ENCODE measurements at places on chromosomes 16 and 17.

DNA sequence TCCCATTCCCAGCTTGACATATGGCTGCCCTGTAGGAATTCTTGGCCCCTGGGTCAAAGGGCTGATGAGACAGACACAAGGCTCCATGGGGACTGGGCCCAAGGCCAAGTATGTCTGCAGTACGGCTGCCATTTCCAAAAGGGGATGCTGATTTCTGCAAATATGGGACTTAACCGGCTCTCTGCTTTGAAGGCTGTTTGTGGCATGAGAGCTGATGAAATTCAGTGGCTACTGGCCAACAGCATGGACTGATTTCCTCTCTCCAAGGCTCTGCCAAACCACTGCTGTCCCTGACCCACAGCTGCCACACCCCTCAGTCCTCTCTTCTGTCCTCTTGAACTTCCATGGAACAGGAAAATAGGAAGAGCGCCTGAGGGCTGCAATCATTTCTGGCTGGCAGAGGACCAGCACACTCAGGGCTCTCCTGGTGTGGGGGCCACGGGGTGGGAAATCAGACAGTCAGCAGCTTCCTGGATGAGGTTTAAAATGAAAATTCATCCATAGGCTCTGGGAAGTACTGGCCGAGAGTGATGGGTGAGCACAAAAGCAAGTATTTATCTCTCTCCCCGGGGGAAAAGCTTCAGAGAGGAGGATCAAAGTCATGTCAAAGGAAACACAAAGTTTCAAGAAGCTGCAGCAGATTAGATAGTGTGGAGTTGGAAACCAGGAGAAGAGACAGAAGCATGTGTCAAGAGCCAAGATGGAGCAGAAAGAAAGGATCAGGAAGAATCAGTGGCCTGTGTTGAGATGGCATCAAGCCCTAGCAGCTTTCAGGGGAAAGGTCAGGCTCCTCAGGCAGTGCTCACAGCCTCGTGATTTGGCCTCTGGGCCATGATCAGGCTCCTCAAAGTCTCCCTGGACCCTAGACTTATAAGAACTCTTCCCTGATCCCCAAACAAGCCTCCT lies 64.1 kb upstream of the SREBF1 start:
- no peak for DNase-seq

DNA sequence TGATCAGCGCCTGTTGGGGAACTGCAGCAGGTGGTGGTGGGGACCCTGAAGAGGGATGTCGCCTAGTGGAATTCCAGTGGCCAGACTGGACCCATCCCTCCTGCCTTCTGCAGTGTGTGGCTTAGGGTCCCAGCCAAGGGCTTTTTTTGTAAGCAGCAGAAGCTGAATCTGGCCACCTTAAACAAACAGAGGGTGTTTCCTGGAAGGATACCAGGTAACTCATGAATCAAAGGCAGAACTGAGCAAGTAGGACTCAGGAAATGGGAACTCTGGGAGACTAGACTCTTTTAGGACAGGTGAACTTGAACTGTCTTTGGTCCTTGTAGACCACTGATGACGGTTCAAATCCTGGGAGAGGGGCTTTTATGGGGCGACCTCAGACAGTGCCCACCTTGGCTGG lies 124.0 kb downstream of the ABCC6 start:
- DNase-seq: no peak

GRCh38 chr16:67150047-67150832 lies 558 bp downstream of the B3GNT9 start:
- DNase-seq: no peak

DNA sequence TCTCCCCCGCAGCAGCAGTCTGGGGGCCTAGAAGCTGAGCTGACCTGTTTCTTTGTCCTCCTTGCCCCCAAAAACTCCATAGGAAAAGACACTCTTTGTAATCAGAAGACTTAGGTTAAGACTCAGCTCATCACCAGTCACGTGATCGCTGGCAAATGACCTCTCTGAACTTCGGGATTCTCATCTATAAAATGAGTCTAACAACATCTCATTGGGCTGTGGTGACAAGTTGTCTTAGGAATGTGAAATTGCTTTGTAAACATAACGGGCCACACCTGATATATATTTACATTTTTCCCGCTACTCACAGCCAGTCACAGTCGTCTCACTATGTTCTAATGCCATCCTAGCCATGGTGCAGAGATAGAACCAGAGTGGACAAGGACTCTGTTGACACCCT lies 86.0 kb upstream of the LHX1 start:
- DNase-seq: no peak

DNA sequence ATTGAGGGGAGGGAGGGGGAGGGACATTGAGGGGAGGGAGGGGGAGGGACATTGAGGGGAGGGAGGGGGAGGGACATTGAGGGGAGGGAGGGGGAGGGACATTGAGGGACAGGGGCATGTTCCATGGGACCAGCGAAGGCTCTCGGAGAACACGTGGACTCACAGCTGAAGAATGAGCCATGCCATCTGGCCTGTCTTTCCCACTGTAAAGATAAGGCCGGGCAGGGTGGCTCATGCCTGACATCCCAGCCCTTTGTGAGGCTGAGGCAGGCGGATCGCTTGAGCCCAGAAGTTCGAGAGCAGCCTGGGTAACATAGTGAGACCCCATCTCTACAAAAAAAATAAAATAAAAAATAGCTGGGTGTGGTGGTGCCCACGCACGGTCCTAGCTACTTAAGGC lies 32.5 kb downstream of the RPH3AL start:
- no peak for DNase-seq

DNA sequence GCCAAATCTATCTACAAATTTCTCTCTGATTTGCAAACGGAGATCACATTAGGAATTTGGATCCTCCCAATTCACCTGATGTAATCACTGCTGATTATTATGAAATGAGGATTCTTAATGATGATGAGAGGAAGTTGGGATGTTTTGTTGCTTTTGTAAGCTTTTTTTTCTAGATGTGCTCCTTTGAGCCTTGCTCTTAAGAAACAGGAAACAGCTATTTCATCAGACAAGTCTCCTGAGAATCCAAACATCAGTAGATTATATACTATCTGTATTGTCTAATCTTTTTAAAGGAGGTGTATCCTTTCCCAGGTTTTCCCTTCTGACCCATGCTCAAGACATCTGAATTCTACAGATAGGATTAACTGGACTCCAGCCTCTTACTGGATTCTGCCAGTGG lies 73.3 kb downstream of the KIF2B start:
- DNase-seq: no peak

- no peak for DNase-seq
Observed at GRCh38 chr17:81126281-81127132, 38.8 kb upstream of the PVALEF start.

GRCh38 chr17:73304438-73304837 lies 7.4 kb downstream of the CDC42EP4 start:
- no peak for DNase-seq

GRCh38 chr16:918741-919657 lies 51.8 kb downstream of the LMF1 start:
- DNase-seq: no peak

- no peak for DNase-seq
Observed at GRCh38 chr17:79671085-79671694, 59.6 kb upstream of the ENPP7 start.

DNA sequence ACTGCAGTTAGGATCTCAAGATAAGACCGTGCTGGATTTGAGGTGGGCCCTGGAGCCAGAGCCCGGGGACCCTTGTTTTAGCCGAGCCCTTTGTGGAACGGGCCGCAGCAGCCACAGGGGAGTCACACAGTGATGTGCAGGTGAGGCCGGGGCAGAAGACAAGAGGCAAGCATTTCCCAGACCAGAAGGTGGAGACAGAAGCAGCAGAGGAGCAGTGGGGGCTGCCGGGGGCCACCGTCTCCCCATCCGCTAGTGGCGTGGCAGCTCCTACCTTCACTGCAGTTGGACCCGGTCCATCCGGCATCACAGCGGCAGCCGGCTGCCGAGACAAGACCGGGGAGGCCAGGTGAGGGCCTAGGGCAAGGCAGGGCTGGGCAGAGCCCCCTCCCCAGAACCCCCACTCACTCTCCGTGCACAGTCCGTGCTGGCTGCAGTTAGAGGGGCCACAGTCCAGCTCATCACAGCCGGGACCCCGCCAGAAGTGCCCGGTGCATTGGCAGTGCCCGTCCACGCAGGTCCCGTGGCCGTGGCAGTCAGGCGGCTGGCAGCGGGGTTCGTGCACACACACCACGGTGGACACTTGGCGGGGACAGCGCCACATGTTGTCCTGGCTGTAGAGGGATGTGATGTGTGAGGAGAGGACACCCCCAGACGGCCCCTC lies 6.0 kb downstream of the NAGPA start:
- no peak for DNase-seq

DNA sequence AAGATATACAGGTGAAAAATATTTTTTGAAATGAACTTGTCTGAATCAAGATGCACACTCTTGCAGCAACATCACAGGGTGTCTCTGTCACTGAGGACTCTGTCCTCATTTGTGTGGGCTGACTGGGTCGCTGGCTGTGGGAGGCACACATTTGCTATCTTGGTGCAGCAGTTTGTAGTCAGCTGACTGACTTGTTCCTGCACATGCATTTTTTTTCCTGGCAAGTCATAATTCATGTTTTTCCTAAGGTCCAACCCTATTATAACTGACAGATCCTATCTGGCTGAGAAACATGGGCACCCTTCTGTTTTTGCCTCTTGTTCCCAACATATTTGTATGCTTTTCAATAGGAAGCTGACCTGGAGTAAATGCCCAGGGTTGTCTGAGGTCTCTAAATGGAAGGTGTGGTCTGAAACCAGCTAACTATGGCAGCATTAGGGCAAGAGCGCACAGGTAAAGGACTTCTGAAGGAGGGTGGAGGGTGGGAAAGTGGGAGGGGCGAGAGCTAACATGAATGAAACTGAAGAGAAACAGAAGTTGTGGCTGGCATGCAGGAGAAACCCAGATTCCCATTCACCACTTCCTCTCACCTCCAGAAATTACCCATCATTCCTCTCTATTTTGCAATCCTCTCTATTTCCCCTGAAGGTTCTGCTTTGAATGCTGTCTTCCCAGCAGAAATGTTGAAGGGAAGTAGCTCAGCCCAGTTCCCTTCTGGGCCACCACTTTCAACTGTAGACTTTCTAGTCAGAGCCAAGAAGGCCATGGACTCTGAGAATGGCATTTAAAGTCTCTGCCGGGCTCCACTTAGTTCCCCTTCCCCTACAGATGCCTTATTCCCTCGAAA lies 166.1 kb downstream of the PRKCA start:
- DNase-seq: no peak

- no peak for DNase-seq
Observed at GRCh38 chr17:72661116-72661944, 431.2 kb downstream of the SLC39A11 start.

DNA sequence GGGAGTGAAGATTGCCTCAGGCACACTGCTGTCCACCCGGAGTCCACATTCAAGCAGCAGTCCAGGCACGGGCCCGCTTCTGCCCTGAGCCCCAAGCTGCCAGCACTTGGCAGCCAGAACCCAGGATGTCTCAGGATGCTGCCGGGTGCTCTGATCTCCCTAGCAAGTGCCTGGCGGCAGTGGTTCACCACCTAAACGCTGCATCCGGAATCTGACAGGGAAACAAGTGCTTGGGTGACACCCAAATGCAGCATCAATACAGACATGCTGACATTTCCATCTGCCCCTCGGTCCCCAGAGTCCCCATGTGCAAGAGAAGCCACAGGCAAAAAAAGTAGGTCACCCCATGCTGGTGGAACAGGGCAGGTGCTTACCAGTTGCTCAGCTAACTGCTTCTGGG lies 197.1 kb upstream of the RPL38 start:
- no peak for DNase-seq

DNA sequence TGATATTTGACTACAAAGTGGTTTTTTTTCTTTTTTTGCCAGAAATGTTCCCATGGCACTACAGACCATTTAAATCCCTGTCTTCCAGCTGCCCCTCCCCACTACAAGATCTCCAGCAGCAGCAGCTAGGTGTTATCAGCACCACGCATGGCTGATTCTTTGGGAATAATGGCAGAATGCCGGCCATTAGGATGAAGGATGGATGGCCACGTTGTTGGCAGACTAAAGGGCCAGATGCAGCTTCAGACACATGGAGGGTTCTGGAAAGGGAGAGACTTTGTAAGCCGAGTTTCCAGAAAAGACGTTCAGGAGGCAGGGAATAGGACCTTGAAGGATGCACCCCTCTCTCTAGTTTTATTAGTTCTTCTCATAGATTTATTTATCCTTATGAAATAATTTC lies 10.3 kb upstream of the MED9 start:
- no peak for DNase-seq

- DNase-seq: peak; percentile 18
Observed at GRCh38 chr17:6269478-6269877, 165.4 kb downstream of the AIPL1 start.

DNA sequence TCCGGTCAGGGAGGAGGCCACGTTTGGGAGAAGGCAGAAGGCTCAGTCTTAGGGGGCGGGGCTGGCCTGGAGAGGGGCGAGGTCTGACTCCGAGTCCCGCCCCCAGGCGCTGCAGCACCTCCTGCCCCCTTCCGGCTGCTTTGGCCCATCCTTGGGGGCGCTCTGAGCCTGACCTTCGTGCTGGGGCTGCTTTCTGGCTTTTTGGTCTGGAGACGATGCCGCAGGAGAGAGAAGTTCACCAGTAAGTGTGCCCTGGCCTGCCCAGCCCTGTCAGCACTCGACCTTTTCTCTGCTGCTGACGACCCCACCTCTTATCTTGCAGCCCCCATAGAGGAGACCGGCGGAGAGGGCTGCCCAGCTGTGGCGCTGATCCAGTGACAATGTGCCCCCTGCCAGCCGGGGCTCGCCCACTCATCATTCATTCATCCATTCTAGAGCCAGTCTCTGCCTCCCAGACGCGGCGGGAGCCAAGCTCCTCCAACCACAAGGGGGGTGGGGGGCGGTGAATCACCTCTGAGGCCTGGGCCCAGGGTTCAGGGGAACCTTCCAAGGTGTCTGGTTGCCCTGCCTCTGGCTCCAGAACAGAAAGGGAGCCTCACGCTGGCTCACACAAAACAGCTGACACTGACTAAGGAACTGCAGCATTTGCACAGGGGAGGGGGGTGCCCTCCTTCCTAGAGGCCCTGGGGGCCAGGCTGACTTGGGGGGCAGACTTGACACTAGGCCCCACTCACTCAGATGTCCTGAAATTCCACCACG lies 1.5 kb downstream of the TNFRSF12A start:
- DNase-seq: peak; percentile 72

Data from stimulated activated CD4-positive, alpha-beta T cell treated with anti-CD3 and anti-CD28 coated beads, Interleukin-12 subunit alpha, Interleukin-12 subunit beta, amount 100 ng/mL, for 4 hours (primary cell).